Hypothalamus (tissue), 51 donors: ENCODE measurements at places on chromosomes 2 and 18.

DNA sequence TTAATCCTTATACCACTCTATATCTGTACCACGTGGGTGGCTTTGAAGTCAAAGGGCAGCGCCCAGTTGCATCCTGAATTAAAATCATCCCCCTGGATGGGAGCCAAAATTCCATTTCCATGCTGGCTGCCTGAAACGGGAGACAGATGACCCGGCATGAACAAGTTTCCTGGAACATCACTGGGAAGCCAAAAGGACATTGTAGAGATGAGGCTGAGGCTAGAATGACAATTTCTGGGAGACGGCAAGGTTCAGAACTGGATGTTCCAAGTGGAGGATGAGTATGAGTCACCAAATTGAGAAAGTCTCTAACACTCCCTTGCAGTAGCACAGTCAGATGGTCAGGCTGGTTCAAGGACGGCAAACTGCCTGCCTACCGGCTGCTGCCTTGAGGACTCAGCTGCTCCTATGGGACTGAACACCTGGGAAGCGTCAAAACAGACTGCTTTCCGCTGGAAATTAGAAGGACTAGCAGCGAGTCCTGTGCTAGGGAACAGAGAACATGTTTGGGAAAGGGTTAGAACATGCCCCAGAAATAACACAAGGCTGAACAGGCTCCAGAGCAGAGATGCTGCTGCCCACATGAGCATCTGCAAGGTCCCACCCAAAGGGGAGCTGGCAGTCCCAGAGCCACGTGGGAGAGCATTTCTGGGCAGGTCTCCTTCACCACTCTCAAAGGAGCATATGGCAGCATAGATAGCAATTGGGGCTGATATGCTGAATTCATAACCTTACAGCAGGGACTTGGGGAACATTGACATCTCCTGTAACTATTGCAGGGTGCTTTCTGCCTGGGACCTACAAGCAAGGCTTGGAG, 32.0 kb downstream of the YPEL5 start:
- no peak for DNase-seq

- no peak for DNase-seq
Observed at GRCh38 chr2:172976116-172976515, 99.5 kb upstream of the MAP3K20 start.

DNA sequence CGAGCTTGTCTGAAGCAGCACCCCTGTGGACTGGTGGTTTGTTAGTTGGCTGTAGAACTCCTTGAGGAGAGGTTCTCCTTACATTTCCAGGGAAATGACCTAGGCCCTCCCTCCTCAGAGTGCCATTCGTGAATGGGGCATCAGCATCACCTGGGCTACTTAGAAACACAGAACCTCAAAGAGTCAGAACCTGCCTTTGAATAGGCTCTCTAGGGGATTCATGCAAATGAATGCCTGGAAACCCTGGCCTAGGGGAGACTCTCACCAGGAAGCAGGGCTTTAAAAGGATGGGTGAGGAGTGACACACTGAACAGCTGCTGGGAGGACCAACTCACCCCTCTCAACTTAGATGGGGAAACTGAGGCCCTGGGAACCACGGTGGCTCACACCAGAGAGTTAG, 2.1 kb upstream of the MOCOS start:
- DNase-seq = no peak

GRCh38 chr2:182920089-182920488, 53.7 kb upstream of the FRZB start:
- no peak for DNase-seq

DNA sequence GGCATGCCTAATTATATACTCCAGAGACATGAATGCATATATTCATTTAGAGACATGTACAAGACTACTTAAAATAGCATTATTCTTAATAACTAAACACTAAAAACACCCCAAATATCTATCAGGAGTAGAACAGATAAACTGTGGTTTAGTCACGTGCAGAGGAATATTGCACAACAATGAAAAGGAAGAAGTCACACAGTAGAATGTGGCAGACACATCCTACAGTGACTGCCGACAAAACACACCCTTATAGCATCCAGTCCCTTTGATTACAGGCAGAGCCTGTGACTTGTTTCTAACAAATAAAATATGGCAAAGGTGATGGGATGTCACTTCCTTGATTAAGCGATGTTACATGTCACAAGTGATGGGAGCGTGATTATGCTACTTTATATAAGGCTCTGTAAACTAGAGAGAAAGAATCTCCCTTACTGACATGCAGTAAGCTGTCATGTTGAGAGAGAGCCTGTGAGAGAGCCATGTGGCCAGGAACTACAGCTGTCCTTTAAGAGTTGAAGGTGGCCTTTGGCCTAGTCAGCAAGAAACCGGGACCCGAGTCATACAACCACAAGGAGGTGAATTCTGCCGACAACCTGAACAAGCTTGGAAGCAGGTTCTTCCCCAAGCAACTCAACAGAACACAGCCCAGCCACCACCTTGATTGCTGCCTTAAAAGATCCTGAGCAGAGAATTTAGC, 39.1 kb upstream of the LGALSL start:
- DNase-seq = no peak

DNA sequence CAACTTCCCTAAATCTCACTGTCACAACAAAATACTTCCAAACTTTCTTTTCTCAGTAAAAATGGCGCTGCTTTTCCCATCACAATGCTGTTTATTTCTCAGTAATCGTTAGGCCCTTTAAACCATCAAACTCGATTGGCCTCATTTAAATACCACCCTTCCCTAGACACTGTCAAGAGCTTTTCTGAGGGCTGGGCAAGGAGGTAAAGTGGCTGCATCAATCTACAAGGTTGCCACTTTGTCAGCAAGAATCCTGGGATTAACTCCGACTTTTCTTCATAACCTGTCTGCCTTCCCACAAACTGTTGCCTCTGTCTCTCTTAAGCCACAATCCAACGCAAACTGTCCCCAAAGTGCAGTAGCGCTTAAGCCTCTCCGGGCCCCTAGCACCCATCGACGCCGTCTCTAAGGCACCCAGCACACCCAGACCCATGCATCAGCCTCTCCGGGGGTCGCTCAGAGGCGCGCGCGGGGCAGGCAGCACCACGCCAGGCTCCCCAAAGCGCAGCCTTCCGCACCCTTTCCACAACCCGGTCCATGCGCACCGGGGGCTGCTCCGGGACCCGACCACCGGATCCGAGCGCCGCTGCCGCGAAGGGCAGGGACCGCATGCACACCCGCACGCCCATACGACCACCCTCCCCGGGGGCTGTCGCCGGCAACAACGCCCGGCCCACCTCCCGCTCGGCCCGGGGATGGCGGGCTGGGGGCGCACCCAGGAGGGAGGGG, 683 bp downstream of the MBOAT2 start:
- DNase-seq = peak; percentile 21
